Hippocampal formation (tissue), 2 donors: ENCODE measurements at places on chromosomes 16 and 17.

- DNase-seq: no peak
Measured at GRCh38 chr17:62791235-62791734, 16.8 kb downstream of the MARCHF10 start.

GRCh38 chr16:71501547-71501946 lies 12.4 kb upstream of the ZNF19 start:
- DNase-seq: no peak

DNA sequence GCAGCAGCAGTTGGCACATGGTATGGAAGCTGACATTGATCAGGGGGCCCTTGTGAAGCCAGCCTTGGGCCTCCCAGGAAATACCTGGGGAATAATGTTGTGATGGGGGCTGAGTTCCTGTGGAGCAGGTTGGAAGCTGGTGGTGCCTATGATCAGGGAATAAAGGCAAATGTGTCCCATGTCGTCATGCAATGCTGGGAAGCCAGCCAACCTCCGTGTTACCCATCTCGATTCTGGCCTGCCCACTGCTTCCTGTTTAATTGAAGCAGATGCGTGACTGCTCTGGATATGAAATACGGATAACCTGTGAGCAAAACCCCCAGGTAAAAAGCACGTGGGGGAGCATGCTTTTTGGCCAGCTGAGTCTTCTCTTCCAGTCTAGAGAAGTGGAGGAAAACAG lies 580.4 kb upstream of the HSBP1 start:
- DNase-seq: no peak

- DNase-seq: no peak
Measured at GRCh38 chr17:72187556-72187955, 66.7 kb downstream of the SOX9 start.

GRCh38 chr17:63587770-63588169 lies 12.9 kb upstream of the TACO1 start:
- DNase-seq: no peak

GRCh38 chr17:67289181-67289876 lies 44.3 kb upstream of the HELZ start:
- DNase-seq: peak; percentile 49

DNA sequence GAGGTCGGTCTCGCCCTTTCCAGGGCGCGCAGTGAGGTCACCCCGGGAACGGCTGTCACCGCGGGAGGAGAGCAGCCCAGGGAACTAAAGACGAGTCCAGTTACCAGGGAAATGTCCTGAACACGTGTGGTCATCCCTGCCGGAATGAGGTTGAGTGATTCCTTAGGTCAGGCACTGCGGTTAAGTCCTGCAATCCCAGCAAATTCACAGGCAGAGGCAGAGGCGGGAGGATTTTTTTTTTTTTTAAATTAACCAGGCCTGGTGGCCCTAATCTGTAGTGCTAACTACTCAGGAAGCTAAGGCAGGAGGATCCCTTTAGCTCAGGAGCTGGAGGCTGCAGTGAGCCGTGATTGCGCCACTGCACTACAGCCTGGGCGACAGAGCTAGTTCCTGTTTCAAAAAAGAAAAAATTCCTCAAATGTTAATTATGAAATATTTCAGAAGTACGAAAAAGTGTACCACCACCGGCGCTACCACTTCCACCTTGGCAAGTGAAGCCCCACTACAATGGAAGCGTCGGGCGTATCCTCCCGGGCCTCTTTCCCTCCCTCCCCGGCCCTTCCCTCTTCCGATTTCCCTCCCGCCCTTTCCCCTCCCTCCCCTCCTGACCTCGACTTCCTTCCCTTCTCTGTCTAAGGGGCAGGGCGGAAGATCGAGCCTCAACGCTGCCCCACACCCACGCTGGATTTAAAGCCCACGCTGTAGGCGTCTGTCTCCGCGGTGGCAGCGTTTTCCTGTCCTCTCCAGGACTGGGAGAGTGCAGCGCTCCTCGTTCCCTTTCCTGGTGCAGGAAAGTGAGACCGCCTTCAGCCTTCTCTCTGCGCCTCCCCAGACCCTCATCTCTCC lies 27.3 kb downstream of the SLFN11 start:
- DNase-seq: peak; percentile 19

DNA sequence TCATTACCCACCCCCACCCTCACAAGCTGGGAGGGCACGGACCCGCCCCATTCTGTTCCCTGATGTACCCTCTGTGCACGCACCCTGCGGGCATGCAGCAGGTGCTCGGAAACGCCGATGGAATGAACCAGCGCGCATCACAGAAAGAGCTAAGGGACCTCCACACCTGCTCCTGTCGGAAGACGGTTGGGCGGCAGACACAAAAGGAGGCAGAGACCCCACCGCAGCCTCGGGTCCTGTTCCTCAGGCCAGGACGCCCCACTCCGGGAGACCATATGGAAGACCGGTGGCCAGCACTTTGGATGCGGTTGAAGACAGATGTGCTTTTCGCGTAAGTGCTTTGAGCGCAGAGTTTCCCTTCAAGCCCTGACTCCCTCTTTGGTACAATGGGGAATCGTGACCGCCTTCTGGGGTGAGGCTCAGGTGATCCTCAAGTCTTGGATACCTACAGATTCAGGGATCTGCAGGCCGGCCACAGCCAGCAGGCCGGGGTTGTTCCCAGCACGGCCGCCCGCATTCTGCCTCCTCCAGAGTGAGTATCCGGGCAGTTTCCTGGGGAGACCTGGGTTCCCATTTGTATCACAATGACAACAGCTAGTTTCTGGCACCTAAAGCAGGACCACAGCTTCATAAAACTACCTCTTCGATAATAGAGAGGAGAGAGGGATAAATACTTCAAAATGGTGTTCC lies 123.1 kb downstream of the FOXL1 start:
- no peak for DNase-seq

GRCh38 chr16:55773859-55774549 lies 58.9 kb downstream of the CES1 start:
- no peak for DNase-seq

DNA sequence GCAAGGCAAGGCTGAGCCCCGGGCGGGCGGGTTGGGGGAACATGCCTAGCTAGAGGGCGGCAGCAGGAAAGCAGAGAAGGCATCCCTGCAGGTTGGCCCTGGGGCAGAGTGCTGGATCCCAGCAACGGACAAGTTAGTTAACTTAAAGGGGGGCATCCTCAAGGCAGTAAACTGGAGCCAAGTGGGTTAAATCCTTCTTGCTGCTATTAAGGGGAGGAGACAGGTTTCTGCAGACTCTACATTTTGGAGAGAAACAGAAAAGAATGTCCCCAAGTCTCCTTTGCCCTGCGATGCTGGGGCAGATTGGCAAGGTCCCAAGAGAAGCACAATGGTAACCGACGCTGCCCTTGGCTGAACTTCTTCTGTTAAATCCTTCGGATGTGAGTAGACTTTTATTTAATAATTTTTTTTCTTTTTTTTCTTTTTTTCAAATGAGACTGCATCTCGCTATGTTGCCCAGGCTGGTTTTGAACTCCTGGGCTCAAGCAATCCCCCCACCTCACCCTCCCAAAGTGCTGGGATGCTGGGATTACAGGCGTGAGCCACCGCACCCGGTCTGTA lies 14.0 kb downstream of the ATP5PD start:
- DNase-seq: peak; percentile 81

DNA sequence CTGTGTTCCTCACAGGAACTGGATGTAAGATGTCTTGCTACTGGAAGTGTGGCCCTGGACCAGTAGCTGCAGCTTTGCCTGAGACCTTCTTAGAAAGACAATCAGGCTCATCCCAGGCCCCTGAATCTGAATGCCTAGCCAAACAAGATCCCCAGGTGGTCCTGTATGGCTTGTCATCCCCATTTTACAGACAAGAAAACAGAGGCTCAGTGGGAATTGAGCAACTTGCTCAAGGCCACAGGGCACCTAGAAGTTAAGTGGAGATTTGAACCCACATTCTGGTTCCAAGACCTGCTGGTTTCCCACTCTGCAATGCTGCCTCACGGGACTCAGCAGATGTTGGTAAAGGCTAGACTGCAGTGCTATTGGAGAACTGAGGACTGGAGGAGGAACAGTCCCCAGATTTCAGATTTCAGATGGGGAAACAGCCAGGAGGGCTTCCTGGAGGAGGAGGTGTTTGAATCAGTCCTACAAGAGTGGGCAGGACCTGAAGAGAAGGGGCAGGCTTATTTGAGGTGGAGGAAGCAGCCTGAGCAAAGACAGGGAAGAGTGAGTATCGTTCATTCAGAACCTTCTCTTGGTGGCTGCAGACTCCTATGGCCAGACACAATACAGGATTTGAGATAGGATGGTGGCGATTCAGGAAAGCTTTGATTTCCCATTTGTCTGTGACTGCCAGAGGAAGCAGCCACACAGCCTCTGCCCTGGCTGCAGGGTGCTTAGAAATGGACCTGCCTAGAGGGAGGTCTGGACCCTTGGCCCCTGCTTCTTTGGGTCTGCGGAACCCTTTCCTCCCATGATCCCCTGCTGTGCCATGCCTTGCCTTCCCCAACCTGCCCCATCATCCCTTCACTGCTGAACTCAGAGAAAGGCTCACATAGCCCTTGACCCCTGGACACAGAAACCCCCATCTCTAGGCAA lies 233.4 kb upstream of the NLRP1 start:
- DNase-seq: no peak

GRCh38 chr17:6350806-6351205 lies 84.1 kb downstream of the AIPL1 start:
- DNase-seq: no peak

DNA sequence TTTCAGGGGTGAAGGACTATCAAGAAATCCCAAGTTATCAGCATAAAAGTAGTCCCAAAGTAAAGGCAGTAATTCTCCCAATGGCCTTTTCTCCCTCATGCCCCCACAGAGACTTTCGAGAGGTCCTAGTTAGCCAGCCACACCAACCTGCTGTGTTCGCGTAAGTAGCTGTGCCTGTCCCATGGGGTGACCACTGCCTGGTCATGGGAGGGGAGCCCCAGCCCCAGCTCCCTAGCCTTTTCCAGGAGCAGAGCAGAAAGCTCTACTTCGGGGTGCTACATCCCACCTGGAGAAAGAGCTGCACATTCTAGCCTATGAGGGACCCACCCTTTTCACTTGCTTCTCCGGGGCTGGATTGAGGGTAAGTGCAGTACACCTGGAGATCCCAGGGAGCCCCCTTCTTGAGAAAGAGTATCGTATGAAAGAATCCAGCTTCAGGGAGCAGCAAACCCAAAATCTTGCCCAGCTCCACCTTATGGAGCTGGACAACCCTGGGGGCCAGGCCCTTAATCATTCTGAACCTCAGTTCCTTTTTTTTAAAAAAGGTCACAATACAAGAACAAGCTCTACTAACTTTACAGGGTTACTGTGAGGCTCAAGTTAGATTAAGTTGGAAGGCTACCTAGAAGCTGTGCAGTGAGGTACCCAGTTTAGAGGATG lies 8.6 kb upstream of the SOST start:
- DNase-seq: no peak

- DNase-seq: no peak
Measured at GRCh38 chr17:21283482-21284318, 811 bp upstream of the MAP2K3 start.

DNA sequence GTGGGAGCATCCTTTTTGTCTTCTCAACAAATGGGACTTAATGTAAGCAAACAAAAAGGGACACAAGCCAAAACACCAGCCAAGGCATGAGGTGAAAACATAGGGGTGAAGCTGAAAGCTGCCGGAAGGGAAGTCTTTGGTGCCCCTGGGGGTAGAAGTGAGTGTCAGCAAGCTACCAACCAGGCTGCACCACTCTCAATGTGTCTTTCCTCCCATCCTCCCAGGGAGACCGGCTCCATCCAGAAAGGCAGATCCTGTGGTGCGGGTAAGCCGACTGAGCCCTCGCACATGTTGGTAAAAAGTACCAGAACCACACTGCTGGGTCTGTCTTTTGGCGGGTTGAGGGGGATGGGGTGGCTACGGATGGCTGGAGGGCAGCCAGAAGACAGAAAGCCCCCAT lies 52.0 kb upstream of the SREBF1 start:
- DNase-seq: no peak

- no peak for DNase-seq
Measured at GRCh38 chr16:10961231-10961630, 16.9 kb downstream of the CLEC16A start.

DNA sequence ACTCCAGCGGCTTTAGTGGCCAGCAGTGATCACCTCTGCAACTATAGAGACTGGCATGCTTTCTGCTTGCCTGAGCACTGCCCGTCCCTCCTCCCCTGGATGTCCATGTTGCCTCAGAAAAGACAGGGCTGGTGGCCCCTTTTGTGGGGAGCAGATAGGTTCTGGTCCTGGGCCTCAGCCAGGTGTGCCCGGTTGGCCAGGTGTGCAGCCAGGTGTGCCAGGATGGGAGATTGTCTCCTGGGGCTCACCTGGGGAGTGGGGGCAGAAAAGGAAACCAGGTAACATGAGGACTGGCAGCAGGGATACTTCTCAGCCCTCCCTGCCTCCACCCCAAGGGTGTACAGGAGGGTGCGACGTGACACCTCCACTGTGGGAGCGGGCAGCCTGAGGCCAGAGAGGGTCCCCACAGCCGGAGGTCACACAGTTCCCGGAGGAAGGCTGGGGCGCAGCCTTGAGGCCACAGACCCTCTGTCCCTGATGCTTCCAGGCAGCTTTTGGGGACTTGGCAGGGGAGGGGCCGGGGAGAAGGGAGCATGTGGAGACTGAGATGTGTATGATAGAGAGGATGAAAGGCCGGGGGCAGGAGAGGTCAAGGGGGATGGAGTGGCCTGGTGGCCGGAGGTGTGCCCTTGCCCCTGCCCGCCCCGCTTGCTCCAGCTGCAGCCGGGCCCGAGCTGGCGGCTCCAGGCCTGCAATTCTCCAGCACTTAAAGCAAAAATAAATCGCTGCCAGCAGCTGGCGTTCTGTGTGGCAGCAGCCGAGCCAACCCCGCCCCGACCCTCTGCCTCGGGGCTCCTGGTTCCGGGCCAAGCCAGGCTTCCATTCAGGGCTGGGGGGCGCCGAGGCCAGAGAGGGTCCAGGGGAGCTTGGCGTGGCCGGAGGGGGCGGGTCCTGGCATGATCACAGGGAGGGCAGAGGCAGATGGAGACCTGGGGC lies 6.7 kb downstream of the KCNJ12 start:
- DNase-seq: no peak

- no peak for DNase-seq
Measured at GRCh38 chr17:77528516-77529327, 388.0 kb downstream of the SEC14L1 start.
